ENCODE measurements at places on chromosomes 1 and 21.

- no peak for DNase-seq
Observed at GRCh38 chr1:24871306-24871901, 58.7 kb downstream of the RUNX3 start.

GRCh38 chr1:55690366-55690765 lies 475.2 kb upstream of the USP24 start:
- no peak for DNase-seq

DNA sequence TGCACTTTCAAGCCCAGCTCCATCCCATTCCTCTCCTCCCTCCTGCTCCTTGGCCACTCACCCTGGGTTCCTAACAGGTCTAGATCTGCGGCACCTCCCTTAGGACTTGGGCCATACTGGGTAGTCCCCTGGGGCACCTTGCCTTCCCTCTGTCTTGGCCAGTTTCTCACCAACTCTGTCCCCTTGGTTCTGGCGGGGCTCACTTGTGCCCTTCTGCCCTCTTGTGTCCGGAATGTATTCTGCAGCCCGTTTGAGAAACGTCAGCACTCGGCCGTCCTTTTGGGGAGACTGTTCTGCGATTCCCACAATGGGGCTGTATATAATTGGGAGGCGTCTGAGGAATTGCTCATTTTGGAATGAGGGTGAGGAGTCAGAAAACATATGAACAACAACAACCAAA lies 162.4 kb downstream of the ZSCAN20 start:
- DNase-seq: peak; percentile 66

GRCh38 chr1:150233359-150234308 lies 2.3 kb downstream of the ANP32E start:
- DNase-seq: peak; percentile 25

GRCh38 chr1:226579781-226580323 lies 31.3 kb downstream of the STUM start:
- no peak for DNase-seq

GRCh38 chr1:30697571-30698376 lies 25.6 kb downstream of the MATN1 start:
- DNase-seq: no peak

- DNase-seq: peak; percentile 47
Observed at GRCh38 chr1:109167001-109167506, 46.7 kb upstream of the SARS1 start.

DNA sequence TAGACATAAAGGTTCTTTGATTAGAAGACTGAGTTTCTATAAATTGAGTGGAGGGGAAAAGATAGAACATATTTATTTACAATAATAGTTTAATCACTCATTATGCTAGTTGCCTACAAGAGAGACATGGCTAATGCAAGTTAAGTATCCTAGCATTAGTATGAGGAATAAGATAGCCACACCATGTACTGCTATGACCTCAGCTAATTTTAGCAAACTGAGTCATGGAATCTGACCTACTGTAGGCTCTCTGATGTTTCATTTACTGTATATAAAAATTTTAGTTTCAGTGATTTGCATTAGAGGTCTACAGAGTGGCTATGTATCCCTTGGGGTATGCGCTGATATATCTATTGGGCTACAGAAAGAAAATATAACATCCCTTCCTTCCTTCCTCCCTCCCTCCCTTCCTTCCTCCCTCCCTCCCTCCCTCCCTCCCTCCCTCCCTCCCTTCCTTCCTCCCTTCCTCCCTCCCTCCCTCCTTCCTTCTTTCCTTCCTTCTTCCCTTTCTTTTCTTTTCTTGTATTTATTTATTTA lies 5.8 kb downstream of the AGL start:
- no peak for DNase-seq

DNA sequence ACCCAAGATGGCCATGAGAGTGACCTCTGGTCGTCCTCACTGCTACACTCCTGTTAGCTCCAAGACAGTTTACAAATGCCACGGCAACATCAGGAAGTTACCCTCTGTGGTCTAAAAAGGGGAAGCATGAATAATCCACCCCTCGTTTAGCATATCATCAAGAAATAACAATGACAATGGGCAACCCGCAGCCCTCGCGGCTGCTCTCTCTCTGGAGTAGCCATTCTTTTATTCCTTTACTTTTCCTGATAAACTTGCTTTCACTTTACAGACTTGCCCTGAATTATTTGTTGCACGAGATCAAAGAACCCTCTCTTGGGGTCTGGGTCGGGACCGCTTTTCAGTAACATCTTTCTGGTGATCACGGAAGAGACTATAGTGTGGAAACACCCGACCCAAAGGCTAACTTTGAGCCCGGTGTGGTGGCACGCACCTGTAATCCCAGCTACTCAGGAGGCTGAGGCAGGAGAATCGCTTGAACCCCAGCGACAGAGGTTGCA lies 19.8 kb upstream of the COX20 start:
- DNase-seq: peak; percentile 34

- no peak for DNase-seq
Observed at GRCh38 chr1:3577300-3577699, 34.0 kb downstream of the MEGF6 start.

- no peak for DNase-seq
Observed at GRCh38 chr21:37873655-37874054, 42.6 kb downstream of the KCNJ6 start.

DNA sequence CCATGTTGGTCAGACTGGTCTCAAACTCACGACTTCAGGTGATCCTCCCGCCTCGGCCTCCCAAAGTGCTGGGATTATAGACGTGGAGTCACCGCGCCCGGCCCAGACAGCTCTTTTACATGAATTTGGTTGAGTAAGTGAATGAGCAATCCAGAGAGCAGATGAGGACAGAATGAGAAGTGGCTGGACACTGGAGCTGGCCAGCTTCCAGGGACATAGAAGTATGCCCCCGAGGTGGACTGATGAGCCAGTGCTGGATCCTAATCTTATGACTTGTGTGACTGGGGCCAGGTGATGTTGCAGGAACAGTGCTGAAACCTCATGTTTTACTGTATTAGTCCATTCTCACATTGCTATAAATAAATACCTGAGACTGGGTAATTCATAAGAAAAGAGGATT lies 35.9 kb upstream of the KANK4 start:
- no peak for DNase-seq

GRCh38 chr1:19946331-19946751 lies 22.9 kb upstream of the PLA2G2E start:
- DNase-seq: no peak

DNA sequence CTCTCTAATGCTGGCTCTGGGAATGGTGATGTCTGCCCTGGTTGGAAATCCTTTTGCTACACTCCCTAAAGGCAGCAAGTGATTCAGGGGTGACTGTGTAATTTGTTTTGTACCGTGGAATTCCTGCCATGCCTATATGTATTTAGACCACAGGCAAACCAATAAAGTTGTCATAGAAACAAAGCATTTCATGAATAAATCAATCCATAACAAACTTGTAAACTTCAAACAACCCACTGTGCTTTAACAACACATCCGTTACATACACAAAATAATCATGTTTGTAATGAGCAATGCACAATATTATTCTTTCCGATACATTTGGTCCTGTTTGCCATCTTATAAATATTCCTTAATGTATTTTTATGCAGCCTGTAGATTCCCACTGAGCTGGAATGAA lies 330.3 kb upstream of the SNX7 start:
- DNase-seq: no peak

DNA sequence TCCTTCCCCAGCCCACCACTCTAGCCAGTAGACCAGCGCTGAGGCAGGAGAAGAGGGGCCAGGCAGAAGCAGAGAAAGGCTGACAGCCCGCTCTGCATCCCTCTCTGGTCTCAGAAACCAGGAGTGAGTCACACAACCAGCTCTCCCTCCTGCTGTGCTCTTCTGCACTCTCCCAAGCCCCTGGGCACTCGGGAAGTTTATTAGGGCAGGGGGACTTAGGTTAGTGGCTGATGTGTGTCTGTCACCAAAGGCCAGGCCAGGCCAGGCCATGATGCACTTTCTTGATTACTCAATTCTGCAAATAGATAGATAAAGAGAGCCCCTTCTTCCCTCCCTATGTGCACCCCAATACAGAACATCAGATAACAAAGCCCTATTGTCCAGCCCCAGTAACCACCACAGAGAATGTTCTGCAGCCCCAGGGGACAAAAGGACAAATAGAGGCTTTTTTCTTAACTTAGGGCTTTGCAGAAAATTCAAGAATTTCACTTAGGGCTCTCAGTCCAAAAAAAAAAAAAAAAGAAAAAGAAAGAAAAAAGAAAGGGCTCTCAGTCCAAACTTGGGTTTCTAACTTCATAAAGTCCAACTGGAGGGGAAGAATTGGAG lies 52.9 kb upstream of the CNTN2 start:
- no peak for DNase-seq

DNA sequence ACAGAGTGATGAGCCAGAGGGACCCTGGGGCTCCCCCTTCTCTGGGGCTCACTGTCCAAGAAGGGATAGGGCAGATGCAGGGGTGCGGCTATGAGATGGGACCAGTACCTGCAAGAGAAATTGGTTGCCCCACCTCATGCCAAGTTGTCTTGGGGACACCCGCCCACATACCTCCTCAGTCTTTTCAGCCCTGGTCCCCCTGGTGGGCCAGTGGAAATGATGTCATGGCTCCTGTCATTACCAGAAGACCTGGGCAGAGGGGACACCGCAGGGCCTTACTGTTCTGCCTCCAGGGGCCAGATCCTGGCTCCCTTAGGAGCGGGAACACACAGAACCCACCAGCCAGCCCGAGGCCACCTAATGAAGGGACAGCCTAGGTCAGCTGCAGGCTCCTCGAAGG lies 63.2 kb downstream of the CDK18 start:
- DNase-seq: no peak

- no peak for DNase-seq
Observed at GRCh38 chr21:43916691-43917514, 51.9 kb downstream of the AGPAT3 start.

GRCh38 chr1:163093579-163093978 lies 24.4 kb downstream of the RGS4 start:
- DNase-seq: no peak

DNA sequence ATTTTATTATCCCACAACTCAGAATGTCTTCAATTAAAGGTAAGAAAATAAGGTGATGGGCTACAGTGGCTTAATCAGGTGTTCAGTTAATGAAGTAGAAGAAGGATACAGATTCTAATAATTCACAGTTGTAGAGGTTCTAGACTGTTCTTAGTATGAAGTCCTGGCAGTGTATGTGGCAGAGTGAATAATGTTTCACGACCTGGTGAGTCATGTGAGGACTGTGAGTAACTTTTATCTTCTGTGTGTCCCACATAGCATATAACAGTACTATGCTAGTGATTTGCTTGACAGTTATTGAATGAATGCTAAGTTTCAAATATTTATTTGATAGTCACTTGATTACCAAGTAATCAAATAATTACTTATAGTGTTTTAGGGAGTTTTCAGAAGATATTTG lies 20.0 kb downstream of the SLC16A4 start:
- no peak for DNase-seq

- DNase-seq: no peak
Observed at GRCh38 chr1:178693366-178693765, 31.7 kb upstream of the RALGPS2 start.

GRCh38 chr1:74463333-74463988 lies 49.0 kb downstream of the LRRC53 start:
- DNase-seq: no peak

DNA sequence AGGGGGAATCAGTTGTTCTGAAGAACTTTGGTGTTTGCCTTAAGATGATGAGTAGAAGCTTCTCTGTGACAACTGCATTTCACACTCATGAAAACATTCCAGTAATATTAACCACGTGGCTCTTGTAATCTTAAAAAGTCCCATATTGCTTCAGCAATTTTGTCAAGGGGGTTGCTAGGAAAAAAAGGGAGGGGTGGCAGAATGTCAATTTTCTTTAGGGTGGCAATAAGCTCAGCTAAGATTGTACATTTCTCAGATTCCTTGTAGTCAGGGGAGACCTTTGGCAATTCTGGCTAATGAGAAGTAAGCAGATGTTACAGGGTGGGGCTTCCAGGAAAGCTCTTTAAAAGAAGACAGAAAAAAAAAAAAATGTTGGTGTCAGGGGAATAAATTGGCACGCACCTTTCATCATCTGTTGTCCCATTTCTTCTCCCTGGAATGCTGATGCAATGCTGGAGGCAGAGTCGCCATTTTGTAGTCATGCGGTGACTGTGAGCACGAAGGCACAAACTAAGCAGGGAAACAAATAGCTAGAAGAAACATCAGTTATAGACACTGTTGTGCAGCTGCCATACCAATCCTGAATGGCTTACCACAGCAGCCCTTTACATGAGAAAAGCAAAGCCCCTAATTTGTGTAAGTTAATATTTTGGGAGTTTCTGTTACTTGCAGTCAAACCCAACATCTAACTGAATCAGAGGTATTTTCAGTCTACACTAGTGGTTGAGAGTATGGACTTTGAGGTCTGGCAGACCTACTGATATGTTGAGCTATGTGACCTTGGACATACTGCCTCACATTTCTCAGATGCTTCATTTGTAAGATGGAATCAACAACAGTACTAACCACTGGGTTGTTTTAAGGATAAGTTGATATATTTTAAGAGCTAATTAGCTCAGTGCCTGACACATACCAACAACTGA lies 56.1 kb upstream of the MRPS6 start:
- DNase-seq: no peak

DNA sequence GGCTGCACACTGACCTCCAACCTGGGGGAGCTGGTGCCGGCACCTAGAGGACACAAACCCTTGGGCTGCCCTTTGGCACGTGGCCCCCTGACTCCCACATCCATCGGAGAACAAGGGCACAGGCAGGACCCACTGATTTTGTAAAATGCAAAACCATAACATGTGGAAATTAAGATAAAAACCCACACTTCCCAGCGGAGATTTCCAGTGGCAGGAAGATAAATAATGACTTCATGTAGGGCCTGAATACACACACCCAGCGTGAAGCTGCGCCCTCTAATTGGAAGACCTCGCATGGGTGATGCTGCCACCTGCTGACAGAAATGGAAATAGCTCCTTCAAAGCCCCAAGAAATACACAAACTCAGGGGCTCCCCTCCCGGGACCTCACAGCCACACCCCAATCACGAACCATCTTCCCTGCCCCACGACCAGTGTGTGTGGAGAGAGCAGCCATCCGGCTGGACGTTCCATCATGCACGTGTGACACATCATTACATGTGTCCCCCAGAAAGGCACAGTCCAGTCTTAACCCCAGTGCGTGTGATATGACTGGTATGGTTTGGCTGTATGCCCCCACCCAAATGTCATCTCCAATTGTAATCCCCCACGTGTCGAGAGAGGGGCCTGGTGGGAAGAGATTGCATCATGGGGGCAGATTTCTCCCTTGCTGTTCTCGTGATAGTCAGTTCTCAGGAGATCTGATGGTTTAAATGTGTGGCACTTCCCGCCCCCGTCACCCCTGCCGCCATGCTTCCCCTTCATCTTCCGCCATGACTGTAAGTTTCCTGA lies 5.7 kb upstream of the TPRG1L start:
- peak; percentile 65 for DNase-seq

GRCh38 chr1:245666412-245666811 lies 511.6 kb downstream of the KIF26B start:
- no peak for DNase-seq

DNA sequence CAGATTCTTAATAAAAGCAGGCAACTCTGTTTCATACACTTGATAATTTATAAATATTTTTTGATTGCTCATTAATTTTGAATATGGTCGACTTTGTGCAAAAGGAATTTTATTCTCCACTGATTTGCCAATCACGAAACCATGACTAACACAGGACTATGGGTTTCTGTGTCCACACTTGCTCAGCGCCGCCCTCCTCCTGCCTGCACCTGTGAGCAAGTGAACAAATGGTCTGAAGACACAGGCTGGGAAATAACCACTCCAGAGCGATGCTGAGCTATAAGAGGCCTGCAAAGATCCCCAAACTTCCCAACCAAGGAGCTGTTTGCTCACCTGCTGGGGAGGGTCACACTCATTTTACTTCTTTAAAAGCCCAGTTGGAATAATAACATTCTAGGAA lies 19.6 kb downstream of the ABCB10 start:
- DNase-seq: no peak

- no peak for DNase-seq
Observed at GRCh38 chr1:1226566-1227362, 5.0 kb downstream of the SDF4 start.
